A549 treated with CpdA at 1 μM for 4 hours (cell line): ENCODE measurements at places on chromosomes 2 and 18. TPM values are rescaled to one million over a fixed set of nuclear protein-coding genes. Genes with fewer than 3 reads are reported as not detected.

The SLC14A1 gene
- total RNA-seq = 0.05 to 0.26 TPM (median 0.13 TPM) in 3 of 5 replicates, not detected in the others

The POTEE gene
- 0.03 to 0.08 TPM (median 0.06 TPM) in 4 of 5 replicates, not detected in the other for total RNA-seq

The EGR4 gene
- 0.16 to 0.30 TPM (median 0.27 TPM) in 5 replicates for total RNA-seq

The GTF2A1L gene
- not detected in 5 replicates for total RNA-seq

The DOK1 gene
- 3.5 to 5.9 TPM (median 4.2 TPM) in 5 replicates for total RNA-seq

The CTIF gene
- total RNA-seq = 12.2 to 18.5 TPM (median 12.9 TPM) in 5 replicates

The SKA1 gene
- 11.9 to 17.1 TPM (median 12.4 TPM) in 5 replicates for total RNA-seq

The BCL2 gene
- 0.52 to 0.73 TPM (median 0.58 TPM) in 5 replicates for total RNA-seq

The COLEC12 gene
- total RNA-seq = 0.03 to 0.07 TPM (median 0.06 TPM) in 3 of 5 replicates, not detected in the others

The ANKRD30B gene
- 0.01 TPM in 1 of 5 replicates, not detected in the others for total RNA-seq

The CTAGE1 gene
- not detected in 5 replicates for total RNA-seq

The UGT1A9 gene
- 4.0 to 6.7 TPM (median 4.7 TPM) in 5 replicates for total RNA-seq
